ENCODE measurements at places on chromosomes 5 and 9.
A peak's percentile ranks its signal among the peaks of the same experiment; 100 is the strongest.

DNA sequence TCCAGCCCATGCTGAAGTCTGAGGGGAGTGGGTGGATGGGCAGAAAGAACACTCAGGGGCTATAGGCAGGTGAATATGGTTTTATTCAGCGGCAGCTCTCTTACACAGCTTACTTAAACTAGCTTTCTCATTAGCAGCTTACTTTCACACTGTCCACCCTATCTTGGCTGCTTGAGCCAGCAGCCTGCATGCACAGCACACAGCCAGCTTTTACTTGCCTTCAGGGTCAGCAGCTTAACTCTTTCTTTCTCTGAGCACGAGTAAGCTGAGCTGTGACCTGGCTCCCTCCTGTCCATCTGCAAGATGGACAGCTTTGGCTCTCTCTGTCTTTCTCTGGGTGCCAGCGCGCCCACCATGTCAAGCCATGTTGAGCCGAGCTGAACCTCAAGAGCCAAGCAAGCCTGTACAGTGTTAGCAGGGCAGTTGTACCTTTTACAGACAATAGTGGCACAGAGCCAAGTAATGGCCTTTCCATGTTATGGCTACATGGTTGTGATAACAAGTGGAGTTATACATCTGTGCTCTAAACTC, 1054.9 kb downstream of the PTPRD start:
- DNase-seq: no peak

- DNase-seq: no peak
Observed at GRCh38 chr5:98231089-98231488, 542.4 kb upstream of the RGMB start.

GRCh38 chr5:128220841-128221240, 137.3 kb downstream of the SLC12A2 start:
- DNase-seq: no peak

GRCh38 chr9:14522627-14523379, 170.4 kb downstream of the ZDHHC21 start:
- DNase-seq: no peak

GRCh38 chr5:119820016-119820415, 190.7 kb downstream of the FAM170A start:
- DNase-seq: no peak

DNA sequence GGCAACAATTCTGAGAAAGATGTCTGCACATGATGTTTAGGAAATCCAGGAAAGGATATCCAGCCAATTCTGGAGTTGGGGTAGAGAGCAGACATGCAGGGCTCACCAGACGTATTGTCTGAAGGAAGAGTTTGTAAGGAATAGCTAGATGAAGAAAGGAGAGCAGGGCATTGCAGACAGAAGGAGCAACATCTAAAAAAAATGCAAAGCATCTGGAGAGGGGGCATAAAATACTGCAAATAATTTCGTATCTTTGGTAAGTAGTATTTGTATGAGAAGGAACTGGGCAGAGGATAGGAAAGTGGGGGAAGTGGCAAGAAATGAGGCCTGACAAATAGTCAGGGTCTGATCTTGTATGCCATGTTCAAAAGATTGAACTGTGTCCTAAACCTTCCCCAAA, 74.8 kb downstream of the MACIR start:
- no peak for DNase-seq

DNA sequence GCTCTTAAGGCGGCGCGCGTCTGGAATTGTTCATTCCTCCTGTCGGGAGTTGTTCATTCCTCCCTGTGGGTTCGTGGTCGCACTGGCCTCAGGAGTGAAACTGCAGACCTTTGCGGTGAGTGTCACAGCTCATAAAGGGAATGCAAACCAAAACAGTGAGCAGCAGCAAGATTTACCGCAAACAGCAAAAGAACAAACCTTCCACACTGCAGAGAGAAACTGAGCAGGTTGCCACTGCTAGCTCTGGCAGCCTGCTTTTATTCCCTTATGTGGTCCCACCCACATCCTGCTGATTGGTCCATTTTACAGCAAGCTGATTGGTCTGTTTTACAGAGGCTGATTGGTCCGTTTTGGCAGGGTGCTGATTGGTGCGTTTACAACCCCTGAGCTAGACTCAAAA, 1365.3 kb upstream of the WWC1 start:
- DNase-seq: no peak

GRCh38 chr5:145111420-145111819, 723.7 kb downstream of the PRELID2 start:
- no peak for DNase-seq

DNA sequence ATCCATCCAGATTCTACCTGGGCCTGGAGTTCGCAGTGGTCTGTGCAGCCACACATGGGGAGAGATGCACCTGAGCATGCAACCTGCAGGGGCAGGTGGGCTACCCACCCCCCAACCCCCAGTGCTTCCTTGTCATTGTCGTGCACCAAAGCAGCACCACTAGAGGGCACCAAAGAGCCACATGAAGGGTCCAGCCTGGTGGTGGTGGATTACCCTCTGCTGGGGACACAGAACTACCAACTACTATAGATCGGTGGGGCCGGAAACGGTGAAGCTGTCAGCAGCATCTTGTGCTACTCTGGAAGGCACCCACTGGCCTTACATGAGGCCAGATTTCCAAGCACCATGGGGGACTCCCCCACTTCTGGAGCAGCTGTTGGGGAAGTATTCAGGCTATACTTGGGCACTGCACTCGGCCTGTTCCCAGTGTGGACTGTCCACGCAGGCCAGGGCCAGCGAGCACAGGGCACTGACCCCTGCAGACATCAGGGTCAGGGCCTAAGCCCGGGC, 60.2 kb upstream of the TBC1D2 start:
- DNase-seq: peak; percentile 90

DNA sequence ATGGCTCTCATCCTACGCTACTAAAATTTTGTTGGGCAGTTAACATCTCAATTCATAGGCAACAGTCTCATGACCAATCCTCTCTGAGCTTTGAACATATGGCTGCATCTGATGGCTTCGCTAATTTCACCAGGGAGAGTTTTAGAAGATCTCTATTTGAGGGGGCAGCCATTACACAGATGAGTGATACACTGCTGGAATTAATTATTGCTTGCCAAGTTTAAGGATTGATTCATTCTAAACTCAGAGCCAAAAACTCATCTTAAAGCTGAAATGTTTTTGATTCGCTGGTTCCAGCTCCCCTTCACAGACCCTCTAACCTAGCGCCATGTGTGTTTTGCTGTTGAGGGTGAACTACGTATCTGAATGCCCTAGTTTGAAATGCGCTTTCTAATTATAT, 519.9 kb upstream of the WWC1 start:
- DNase-seq: no peak

- DNase-seq: no peak
Observed at GRCh38 chr5:2887481-2888348, 136.2 kb upstream of the IRX2 start.

- peak; percentile 82 for DNase-seq
Observed at GRCh38 chr9:91047529-91047928, 245.9 kb downstream of the SYK start.

- no peak for DNase-seq
Observed at GRCh38 chr9:96505316-96505991, 55.5 kb downstream of the HABP4 start.

- no peak for DNase-seq
Observed at GRCh38 chr9:93212409-93212808, 28.5 kb downstream of the WNK2 start.

DNA sequence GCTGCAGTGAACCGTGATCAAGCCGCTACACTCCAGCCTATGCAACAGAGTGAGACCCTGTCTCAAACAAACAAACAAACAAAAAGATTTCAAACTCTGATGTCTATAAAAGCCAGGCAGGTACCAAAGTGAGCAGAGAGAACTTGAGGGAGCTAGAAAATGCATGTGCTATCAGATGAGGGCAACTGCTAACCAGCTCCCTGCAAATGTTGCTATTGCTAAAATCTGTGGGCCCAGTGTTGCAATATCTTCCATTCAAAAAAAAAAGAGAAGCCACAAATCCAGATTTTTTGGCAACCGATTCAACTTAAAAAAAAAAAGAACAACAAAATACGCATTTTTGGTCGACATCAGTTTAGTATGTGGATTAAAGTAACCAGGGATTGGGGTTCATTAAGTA, 5.5 kb downstream of the UBE2D2 start:
- DNase-seq: no peak

- no peak for DNase-seq
Observed at GRCh38 chr9:85931495-85931894, 9.5 kb upstream of the NAA35 start.

GRCh38 chr9:80242022-80242421, 670.3 kb downstream of the TLE4 start:
- no peak for DNase-seq

DNA sequence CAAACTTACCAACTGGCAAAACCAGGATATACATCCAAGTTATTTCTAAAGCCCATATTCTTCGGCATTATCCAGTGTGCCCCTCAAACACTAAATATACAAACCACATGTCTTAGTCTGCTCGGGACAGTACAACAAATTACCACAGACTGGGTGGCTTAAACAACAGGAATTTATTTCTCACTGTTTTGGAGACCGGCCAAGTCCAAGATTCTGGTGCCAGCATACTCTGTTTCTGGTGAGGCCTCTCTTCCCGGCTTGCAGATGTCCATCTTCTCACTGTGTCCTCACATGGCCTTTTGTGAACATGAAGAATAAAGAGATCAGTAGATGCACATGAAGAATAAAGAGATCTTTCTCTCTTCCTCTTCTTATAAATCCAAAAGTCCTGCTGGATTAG, 12.9 kb upstream of the SLCO6A1 start:
- DNase-seq: no peak

DNA sequence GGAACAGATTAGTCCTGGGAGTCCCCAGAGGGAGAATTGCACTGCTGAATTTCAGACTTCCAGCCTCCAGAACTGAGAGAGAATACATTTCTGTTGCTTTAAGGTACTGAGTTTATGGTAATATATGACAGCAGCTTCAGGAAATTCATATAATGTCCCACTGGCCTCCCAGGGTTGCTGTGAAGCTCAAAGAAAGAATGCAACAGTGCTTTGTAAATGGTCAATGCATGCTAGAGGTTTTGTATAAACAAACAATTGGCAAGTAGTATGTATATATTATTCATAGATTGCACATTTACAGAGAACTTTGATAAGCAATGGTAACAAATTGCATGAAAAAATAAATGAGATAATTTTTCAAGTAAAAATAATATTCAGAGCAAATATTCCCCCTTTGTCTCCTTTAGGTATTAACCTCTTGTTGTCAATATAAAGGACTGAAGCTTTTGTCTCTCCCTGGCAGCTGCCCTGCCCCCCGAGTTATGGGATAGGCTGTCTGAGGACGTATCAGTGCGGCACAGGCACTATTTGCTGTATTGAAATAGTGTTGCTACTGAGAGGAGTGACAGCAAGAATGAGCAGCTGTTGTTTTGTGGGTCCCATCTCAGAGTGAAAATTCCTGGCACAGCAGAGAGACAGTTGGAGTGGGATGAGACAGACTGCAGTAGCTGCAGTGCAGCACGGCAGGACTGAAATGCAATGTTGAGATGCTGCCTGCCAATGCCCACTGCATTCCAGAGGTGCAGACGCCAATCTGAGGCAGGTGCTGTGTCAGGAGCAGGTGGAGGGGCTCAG, 194.2 kb upstream of the GLRA1 start:
- no peak for DNase-seq

DNA sequence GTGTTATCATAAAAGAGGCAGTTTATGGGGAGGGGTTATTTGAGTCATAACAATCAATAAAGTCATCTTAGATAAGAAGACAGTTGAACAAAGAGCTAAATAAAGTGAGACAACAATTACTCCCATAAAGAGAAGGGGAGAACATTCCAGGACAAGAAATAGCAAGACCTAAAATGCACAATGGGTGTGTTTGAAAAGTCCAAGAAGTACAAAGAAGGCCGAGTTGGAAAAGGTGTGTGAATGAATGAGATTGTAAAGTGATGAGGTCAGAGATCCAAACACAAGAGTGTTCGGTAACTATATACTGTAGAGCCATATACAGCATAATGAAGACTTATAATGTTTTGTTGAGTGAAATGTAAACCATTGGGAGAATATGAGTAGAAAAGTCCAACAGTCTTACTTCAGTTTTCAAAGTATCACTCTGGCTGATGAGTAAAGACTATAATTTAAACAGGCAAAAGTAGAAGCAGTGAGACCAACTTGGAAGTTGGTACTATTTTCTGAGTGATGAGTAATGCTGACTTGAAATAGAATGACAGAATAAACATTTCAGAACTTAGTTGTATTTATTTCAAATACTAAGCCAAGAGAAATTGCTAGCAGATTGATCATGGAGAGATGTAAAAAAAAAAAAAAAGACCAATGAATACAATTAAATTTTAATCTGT, 868.7 kb upstream of the CDH9 start:
- no peak for DNase-seq

DNA sequence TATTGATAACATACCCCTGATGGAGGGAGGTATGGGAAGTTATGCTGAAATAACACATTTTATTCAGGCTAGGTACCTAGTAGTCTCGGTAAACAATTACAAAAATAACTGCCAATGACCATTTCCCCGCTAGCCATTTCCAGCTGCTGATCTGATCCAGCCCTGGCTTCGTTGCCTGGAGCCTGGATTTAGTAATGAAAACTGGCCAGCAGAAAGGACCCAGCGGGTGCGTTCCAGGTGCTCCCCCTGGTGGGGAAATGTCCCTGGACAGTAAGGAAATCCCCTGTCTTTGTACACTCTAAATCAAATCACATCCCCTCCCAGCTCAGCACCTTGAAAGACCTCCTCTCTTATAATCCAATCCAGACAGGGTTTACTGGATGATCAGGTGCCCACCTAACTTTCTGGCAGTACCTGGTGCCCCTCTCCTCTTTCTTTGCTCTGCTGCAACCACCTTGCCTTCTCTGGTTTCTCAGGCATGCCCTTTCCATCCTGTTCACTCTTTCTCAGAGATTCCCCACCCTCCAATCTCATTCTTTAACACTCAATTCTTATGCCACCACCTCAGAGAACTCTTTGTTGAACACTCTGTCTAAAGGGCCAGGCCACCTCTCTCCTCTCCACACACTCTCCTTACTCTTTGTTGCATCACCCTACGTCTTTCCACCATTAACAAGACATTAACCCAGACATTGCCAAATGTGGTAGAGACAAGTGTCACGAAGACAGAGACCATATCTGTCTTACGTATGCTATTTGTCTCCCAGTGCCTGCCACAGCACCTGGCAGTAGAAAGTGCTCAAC, 50.1 kb upstream of the SMAD5 start:
- DNase-seq: peak; percentile 76

GRCh38 chr5:95068289-95068910, 216.5 kb downstream of the MCTP1 start:
- DNase-seq: no peak

- DNase-seq: no peak
Observed at GRCh38 chr9:76087976-76088375, 197.5 kb downstream of the PCSK5 start.

Data from activated CD4-positive, alpha-beta T cell treated with anti-CD3 and anti-CD28 coated beads for 36 hours (primary cell).